ENCODE measurements at places on chromosomes 2 and 18.

GRCh38 chr2:138919120-138919747 lies 139.0 kb upstream of the NXPH2 start:
- no peak for DNase-seq

DNA sequence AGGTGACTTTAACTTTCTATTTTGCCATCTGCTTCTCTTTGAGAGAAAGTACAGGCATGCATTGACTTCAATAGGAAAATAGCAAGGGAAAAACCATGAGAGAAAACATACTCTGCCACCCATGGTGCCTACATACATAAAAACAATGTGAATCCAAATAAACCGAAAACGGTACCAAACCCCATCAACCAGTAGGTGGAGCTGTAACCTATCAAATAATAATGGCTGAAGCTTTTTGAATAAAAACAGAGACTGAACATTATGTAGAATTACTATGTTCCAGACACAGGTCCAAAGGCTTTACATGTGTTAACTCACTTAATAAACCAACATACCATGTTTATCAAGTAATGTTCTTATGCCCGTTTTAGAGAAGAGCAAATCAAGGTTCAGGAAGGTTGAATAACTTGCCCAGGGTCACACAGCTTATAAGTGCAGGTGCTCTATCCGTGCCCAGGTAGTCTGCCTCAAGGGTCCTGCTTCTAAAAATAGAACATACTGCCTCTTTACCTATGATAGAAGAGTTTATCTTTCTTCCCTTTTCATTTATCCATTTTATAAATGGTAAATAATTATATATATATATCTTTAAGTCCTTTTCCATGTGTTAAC lies 293.9 kb upstream of the SYT4 start:
- peak; percentile 61 for DNase-seq

DNA sequence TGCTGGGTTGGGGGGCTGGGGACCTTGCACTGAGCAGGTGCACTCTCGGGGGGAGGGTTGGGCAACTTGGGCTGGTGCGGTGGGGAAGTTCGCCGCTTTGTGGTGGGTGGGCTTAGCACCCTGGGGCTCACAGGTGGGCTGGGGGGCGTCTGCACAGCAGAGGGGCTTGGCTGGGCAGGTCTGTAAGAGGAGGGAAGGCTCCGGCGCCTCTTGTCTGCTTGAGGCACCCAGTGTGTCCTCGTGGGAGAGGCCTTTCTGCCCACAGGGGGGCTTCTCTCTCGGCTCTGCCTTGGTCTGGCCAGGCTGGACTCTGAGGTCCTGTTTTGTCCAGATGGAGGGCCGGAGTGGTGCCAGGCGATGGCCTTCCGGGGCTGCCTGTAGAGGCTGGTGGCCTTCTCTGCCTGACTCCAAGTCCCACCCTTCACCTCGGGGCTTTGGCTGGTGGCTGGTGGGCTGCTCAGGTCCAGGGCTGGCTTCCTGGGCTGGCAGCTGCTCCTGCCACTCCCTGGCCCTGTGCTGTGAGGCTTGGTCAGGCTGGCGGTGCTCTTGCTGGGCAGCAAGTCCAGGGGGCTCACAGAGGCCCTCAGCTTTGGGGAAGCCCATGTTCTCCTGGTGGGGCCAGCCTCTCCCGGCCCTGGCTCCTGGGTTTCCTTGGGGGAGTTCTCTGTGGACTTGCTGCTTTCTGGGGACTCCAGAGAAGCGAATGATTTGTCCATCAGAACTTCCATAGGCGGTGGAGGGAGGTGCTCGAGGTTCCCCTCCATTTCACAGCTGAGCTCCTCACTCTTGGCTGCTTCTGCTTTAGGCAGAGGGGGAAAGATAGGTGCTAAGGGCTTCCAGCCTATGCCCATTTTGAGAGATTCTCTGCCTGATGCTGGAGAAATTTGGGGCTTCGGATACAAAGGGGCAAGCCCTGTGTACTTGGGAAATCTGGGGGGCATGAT lies 3.0 kb downstream of the PCARE start:
- no peak for DNase-seq

DNA sequence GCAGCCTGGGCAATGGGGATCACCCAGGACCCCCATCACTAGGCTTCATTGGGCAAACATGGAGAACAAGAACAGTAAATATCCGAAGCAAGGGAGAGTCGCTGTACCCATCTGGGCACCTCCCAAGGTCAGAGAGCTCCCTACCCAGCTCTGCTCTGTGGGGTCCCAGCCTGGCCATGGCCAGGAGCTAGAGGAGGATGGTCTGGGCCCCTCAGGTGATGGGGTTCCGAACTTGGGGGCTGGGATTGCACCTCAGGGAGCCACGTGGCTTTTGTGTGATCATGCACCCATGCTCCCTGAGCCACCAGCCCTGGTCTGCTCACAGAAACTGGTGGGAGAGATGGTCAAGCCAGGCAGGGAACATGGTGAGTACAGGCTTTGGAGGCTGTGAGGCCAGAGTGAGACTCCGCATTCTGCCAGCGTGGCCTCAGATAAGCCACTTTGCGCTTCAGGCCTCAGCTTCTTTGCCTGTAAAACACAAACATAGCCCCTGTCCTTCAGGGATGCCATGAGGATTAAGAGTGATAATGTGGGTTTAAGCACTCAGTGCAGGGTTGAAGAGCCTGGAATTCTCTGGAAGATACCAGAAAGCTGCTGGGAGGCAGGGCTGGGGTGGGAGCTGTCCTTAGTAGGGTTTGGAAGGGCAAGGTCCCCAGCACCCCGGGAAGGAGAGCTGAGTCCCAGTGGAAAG lies 3.0 kb upstream of the NMUR1 start:
- DNase-seq: peak; percentile 65

GRCh38 chr2:28004086-28004485 lies 113.6 kb downstream of the BABAM2 start:
- no peak for DNase-seq
